ENCODE measurements at places on chromosomes 1 and 21. TPM values are rescaled to one million over a fixed set of nuclear protein-coding genes. Genes with fewer than 3 reads are reported as not detected.

DNA sequence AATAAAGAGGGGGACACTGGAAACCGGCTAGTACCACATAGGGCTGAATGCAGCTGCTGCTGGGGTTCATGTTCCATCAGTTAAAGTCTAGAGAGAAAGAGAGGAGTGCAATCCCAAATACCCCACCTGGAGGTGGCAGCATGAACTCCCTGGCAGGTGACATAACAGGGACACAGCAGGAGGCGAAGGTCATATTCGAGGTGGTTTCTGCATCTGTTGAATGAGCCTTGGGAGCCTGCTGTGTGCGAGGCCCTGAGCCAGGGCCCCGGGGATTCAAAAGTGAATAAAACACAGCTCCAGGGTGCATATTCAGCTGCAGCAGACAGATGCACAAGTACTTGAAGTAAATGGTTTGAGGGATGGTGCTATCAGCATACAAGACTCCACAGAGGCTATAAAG is 456.8 kb downstream of the SETD4 start:
- DNase-seq = no peak

GRCh38 chr1:218886101-218886871 is 287.4 kb upstream of the LYPLAL1 start:
- DNase-seq = no peak

DNA sequence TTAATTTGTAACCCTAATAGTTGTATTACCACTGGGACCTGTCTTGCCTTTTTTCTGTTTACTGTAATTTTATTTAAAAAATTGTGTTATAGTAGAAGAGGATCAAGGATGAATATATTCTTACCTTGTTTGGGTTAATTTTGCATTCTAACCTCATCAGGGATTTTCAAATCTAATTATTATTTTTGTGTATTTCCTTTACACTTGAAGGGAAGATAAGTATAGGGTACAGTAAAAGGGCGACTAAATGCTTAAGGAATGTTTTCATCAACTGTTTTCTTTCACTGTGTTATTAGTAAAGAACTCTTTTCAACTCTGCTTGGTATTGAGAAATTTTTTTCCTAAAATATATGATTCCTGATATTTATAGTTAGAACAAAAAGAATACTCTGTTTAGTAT is 33.3 kb downstream of the OSBPL9 start:
- no peak for DNase-seq

DNA sequence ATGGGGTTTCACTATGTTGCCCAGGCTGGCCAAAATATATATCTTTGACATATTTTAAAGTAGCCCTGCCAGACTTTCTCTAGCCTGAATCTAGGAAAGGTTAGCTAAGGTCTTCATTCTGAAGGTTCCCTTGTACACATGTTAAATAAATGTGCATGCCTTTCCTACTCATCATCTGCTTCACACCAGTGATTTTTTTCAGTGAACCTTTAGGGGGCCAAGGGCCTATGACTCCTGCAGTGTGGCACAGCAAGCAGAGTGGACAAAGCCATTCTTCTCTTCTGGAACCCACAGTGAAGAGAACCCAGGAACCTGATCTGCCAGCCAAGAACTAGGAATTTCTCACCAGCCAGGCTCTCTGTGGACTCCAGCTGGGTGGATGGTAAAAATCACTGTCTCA is 22.9 kb downstream of the CBR1 start:
- no peak for DNase-seq

- DNase-seq = no peak
These were observed 51.2 kb upstream of the CSF3R start for GRCh38 chr1:36533897-36534296.

DNA sequence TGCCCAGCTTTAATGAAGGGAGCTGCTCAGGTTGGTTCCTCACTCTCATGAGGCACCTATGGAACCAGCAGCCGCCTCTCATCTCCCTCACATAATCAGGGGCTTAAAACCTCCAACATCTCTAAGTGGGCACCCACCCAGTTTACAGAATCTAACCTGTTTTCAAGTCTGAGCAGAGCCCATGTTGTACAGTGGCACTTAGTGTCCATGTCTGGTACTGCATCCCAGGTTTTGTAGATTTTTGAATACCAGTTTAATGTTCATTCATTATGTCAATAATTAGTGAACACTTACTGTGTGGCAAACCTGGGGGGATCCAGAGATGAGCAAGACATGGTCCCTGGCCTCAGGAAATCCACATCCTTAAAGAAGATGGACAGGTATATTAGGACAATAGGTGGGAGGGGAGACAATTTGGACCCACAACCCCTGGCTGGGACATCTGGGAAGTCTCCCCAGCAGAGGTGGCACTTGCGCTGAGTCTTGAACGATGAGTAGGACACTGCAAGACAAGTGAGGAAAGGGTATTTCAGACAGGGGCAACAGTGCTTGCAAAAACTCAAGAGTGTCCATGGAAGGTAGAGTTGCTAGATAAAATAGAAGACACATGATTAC is 83.3 kb downstream of the LACTBL1 start:
- no peak for DNase-seq

GRCh38 chr1:40047769-40048168 is 7.2 kb downstream of the CAP1 start:
- no peak for DNase-seq

DNA sequence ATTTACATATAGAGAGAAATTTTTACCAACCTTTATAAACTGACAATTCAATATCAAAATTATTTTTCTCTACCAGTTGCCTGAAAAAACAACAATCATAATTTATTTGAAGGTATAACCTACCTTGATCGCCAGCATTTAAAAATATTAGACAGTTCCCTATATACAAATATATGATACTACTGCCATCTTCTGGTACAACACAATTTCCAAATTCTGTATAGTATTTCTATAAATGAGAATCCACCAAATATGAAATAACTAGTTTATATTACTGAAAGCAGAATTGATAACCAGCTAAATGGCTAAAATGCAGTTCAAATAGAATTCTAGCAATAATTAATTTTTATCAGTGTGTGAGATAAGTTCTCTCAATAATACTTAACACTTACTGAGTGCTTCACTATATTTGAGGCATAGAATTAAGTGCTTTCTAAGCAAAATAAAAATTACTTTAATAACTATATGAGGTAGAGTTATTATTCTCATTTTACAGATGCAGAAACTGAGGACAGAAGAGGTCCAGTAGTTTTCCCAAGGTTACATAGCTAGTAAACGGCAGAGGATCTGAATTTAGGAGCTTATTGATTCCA is 75.6 kb downstream of the PIGK start:
- DNase-seq = no peak

DNA sequence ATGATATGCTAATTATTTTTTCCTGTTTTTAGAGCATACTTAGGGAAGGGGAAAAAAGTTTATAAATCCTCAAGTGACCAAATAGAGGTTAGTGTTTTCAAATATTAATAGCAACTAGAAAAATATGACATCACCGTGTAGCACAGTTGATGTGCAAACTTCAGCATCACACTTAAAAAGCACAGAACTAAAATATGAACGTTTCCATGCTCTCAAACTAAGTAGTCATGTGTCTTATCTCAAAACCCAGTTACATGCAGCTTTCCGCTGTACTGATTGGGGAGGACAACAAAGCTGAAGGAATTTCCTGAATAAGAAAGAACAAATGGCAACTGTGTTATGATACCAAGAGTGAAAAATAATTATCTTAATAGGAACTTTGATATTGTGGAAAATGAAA is 903.7 kb downstream of the ADGRL2 start:
- no peak for DNase-seq

GRCh38 chr1:78370779-78371482 is 119.8 kb upstream of the PTGFR start:
- DNase-seq = no peak

DNA sequence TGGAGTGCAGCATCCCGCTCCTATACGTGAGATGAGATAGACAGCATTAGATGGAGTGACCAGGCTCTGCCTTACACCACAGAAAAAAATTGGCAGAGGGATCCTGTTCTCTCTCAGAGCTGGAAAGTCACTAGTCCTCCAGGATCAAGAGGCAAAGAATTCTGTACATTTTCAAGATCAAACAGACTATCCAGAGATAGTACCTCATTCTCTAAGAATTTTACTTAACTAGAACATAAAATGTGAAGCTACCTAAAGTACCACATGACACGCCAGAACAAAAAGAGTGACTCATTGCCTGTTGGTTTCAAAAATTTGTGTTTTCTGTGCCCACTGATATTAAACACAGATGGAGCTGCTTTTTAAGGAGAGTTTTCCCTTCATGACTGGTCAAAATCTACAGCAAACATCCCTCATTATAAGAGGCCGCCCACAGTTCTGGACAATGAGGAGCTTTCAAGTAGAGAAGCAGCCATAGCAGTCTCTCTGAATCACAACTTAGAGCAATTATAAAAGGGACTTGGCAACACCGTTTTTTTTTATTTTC is 32.3 kb downstream of the CD160 start:
- DNase-seq = no peak

GRCh38 chr1:212780759-212781158 is 10.8 kb downstream of the NSL1 start:
- DNase-seq = no peak

- no peak for DNase-seq
These were observed 4.1 kb downstream of the ARMH1 start for GRCh38 chr1:44678626-44679025.

- no peak for DNase-seq
These were observed 11.5 kb downstream of the DR1 start for GRCh38 chr1:93357242-93357641.

GRCh38 chr1:178581351-178582303 is 68.7 kb downstream of the TEX35 start:
- DNase-seq = no peak

GRCh38 chr21:25459365-25459764 is 147.9 kb downstream of the MRPL39 start:
- DNase-seq = no peak

DNA sequence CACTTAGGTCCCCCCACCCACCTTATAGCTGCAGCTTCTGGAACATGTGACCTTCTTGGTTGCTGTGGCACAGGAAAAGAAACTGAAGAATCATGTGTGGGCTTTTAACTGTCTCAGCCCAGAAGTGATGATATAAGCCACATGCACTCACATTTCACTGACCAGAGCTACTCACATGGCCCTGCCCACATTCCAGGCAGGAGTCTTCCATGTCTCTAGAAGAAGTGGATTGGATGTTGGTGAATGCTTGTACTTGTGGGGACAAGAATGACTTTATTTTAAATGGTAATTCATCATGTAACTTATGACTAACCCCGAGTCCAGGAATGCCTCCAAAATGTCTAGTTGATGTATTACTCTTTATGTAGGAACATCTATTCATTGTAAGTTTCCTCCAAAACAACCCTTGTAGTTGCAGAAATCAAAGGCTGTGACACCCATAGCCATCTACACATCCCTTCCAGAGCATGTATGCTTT is 15.8 kb upstream of the CAMK1G start:
- DNase-seq = no peak

GRCh38 chr1:12386130-12386529 is 156.3 kb downstream of the VPS13D start:
- DNase-seq = no peak

GRCh38 chr1:17892851-17893250 is 137.7 kb downstream of the ACTL8 start:
- DNase-seq = no peak

GRCh38 chr1:240515505-240515904 is 96.5 kb downstream of the GREM2 start:
- DNase-seq = no peak

DNA sequence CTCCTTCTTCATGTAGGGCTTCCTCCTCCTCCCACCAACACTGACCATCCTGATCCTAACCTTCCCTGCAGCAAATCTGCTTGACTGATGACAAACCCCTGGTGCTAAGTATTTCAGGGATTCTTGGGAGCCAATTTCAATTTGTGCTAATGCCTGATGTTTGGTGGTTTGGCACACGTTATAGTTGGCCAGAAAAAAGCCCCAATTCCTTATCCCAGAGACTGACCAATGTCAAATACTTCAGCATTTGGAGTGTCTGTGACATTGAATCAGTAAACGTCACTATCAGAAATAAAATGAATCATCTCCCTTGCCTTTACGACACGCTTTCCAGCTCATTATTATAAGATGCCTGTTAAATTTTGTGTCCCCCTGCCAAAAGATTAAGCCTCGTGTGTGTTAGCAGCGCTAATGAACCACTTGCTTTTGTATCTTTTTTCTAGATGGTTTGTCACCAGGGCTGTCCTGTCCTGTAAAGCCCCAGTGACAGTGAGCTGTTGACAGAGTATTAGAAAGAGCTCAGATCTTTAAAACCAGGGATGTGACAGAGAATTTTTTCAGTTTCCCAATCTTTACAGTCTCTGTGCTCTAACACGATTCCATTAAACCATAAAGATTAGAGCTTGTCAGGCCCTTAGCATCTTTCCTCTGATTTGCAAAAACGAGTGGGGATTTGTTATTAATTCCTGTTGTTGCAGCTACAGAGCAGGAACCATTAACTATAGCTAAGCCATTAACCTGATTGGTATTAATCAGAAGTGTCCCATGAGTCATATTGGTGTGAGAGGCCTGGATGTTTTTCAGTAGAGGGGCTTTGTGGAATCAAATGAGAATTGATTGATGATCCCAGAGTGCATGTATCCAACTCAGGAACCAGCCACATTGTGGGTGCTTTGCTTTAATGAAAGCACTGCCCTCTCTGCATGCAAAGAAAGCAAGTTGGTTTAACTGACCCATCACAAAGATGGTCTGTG is 665.1 kb upstream of the PLXNA2 start:
- DNase-seq = no peak

DNA sequence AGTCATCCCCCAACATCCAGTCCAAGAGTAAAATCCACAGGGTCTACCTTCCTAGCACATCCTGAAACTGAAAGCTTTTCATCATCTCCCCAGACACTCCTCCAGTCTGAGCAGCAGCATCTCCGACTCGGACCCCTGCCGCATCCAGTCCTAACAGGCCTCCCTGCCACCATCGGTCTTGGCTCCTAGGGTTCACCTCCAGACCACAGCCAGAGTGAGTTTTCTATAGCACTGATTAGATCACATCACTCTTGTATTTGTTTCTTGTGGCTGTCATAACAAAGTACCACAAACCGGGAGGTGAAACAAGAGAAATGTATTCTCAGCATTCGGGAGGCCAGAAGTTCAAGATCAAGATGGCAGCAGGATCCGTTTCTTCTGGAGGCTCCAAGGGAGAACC is 187.8 kb downstream of the TOMM20 start:
- DNase-seq = no peak

- DNase-seq = no peak
These were observed 5.6 kb downstream of the PTPRF start for GRCh38 chr1:43536196-43536863.

- DNase-seq = no peak
These were observed 137.6 kb downstream of the GPATCH2 start for GRCh38 chr1:217493290-217493689.

The SH2D1B gene
- polyA plus RNA-seq = 0.39 TPM

The AZIN2 gene
- polyA plus RNA-seq = 8.2 TPM

The S100A2 gene
- polyA plus RNA-seq = 3.8 TPM

The TCEA3 gene
- polyA plus RNA-seq = 45.8 TPM

The LPAR3 gene
- 1.1 TPM for polyA plus RNA-seq

The ENAH gene
- polyA plus RNA-seq = 112 TPM

The DCDC2B gene
- polyA plus RNA-seq = 2.6 TPM

The C8A gene
- not detected for polyA plus RNA-seq

The CLCA1 gene
- not detected for polyA plus RNA-seq

The LMX1A gene
- not detected for polyA plus RNA-seq

The CEP104 gene
- 50.6 TPM for polyA plus RNA-seq

The SLC50A1 gene
- polyA plus RNA-seq = 64.8 TPM

All from renal cortex interstitium (tissue), 15 donors.